ENCODE measurements at places on chromosomes 3 and 15. TPM values are rescaled to one million over a fixed set of nuclear protein-coding genes. Genes with fewer than 3 reads are reported as not detected.

NRROS gene
- total RNA-seq: 85.9 TPM

NR1D2 gene
- 58.2 TPM for total RNA-seq

ROPN1 gene
- total RNA-seq: not detected

MOBP gene
- not detected for total RNA-seq

NR2E3 gene
- total RNA-seq: not detected

DET1 gene
- 14.1 TPM for total RNA-seq

PPP1R14D gene
- not detected for total RNA-seq

CCDC54 gene
- total RNA-seq: not detected

NMNAT3 gene
- 2.7 TPM for total RNA-seq
